ENCODE measurements at places on chromosomes 1 and 21.

DNA sequence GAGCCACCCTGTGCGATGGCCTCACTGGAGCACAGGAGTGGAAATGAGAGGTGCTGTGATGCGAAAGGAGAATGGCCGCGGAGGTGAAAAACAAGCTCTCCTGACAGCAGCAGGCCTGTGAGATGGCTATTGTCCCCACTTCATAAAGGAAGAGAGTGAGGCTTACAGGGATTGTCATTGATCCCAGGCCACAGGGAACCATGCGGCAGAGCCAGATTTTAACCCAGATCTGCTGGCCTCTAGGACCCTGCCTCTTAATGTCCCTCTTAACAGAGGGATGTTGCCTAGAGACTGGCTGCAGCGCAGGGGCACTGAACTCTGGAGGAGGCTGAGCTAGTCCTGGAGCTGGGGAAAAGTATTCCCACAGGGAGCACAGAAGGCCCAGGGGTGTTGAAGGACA, 3.1 kb upstream of the SYTL1 start:
- DNase-seq = no peak

DNA sequence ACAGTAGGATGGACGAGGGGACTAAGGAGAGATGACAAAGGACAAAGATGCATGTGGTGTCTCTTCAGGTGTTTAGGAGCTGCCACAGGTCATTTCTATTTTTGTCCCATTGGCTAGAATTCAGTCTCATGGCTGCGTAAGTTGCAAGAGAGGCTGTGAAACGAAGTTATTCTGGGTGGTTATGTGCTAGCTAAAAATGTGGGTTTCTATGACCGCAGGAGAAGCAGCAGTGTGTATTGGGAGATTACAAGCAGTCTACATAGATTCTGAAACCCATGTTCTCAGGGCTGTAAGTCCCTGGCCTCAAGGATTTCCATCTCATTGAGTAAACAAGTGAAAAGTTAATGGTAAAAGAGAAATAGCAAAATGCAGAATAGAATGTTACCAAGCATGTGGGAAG, 110.7 kb downstream of the SPATA46 start:
- DNase-seq = no peak

DNA sequence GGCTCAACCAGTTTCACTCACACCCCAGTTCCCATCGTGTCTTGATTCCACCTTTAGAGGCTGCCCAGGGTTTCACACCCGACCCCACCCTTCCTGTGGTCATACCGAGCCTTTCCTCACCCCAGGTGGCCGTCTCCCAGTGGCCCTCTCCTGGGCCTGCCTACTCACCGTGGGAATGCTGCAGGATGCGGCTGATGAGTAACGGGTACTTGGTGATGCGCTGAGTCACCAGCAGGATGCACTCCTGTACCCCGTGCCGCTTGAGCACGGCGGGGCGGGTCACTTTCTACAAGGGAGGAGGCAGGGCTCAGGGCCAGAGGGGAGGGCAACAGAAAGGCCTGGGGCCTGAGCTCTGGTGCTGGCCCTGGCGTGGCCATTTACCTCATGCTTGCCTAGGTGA, 16.4 kb downstream of the ARHGEF2 start:
- DNase-seq = no peak

DNA sequence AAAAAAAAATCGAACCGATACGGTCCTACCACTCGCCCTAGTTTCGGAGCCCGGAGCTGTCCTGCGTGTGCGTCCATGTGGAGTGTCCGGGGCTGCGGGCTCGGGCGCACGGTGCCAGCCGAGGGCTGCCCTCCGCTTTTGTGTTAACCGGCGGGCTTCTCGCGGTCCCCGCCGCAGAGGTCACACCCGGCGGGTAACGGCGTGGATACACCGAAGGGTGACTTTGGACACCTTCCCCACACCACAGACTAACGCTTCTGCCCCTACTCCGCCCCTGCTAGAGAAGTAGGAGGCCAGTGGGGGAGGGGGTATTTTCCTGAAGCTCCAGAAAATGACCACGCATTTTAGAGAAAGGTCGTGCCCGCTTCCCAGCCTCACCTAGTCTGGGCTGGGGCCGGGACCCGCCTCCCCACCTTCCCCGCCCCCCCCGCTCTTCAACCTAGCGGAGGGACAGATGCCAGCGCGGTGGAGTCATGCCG, 609 bp upstream of the ATF3 start:
- no peak for DNase-seq

GRCh38 chr1:246667773-246668172, 56.4 kb upstream of the SCCPDH start:
- no peak for DNase-seq

DNA sequence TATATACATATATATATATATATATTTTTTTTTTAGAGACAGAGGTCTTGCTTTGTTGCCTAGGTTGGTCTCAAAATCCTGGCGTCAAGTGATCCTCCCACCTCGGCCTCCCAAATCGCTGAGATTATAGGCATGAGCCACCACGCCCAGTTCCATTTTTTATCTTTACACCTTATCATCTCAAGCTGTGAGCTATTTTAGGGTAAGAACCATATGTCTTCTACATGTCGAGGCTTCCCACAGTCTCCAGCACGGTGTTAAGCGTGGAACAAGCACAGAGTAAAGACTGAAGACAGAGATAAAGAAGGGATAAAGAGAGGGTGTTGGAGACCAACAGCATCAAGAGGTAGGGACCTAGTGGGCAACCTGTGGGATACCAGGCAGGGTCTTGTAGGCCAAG, 14.2 kb downstream of the ARHGEF2 start:
- DNase-seq = no peak
